Parietal lobe (tissue), 2 donors: ENCODE measurements at places on chromosomes 16 and 17. TPM values are rescaled to one million over a fixed set of nuclear protein-coding genes. Genes with fewer than 3 reads are reported as not detected.

The SLC47A1 gene
- total RNA-seq = 1.6 TPM

The TP53TG3F gene
- total RNA-seq = not detected

The PRR35 gene
- total RNA-seq = not detected

The INCA1 gene
- not detected for total RNA-seq

The SLC38A8 gene
- total RNA-seq = not detected

The CES4A gene
- 33.8 TPM for total RNA-seq

The AOC3 gene
- 0.31 TPM for total RNA-seq
